Bronchial epithelial cell (primary cell): ENCODE measurements at places on chromosomes 6 and 20. TPM values are rescaled to one million over a fixed set of nuclear protein-coding genes. Genes with fewer than 3 reads are reported as not detected.

DNA sequence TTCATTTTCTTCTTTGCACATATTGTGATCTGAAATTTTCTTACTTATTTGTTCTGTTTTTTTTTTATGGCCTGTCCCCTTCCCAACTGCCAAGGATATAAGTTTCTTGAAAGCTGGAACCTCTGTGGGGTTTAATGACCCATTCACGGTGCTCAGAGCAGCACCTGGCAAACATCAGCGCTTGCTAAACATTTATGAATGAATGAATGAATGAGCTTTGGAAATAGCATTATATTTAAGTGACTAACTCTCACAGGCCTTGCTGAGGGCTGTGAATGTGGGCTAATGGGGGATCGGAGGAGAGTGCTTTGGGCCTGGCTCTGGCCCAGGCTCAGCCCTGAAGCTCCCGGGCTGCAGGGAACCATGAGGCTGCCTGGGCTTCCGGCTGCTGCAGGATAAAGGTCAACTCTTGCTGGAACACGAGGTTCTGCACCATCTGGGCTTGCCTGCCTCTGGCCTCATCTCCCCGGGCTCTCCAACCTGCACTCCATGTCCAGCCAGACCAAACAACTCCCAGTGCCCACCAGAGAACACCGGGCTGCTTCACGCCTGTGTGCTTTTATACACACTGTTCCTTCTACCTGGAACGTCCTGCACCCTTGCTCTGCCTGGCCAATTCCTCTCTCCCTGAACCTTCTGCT is 14.6 kb upstream of the ARMC12 start:
- no peak for DNase-seq

DNA sequence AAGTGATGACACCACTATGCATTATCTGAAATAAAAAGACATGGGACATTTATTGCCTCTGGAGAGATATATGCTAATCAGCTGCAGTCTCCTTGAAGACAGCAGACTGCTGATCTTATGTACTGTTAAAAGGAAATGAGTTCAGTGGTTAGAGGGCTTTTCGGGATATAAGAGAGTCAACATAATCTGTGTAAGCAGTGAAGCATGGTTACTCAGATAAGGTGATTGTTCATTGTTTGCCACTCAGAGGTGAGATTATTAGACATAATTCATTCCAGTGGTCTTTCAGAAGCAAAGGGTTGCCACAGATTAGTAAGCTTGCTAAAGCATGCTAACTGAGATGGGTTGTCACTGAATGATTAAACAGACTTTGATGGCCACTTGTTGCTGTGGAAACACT is 1450.7 kb upstream of the ADGRB3 start:
- DNase-seq, result no peak

DNA sequence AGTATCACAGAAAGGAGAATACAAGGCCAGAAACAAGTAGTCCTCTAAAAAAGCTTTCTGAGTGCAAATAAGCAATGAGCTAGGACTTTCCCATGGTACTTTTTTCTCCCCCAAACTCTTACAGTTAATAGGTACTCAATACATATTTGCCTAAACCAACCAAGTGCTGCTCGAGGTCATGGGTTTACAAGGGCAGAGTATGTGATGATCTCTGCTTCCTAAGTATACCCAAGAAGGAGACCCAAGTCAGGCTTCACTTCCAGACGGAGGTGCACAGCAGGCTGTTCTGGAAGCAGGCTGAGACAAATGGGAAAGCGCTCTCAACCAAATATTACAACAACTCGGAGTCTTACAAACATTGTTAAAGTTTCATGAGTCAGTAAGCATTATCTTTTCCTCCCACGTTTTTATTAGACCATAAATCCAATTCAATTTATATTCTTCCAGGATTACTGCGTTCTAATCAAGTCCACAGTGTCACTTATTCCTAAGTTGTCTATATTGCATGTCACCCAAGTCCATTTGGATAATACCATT is 8.1 kb downstream of the FYN start:
- no peak for DNase-seq

GRCh38 chr6:73857341-73857890 is 161.4 kb downstream of the CD109 start:
- DNase-seq, result no peak

GRCh38 chr20:43567477-43567876 is 8.7 kb downstream of the SGK2 start:
- no peak for DNase-seq

- DNase-seq, result no peak
These were observed 62.9 kb downstream of the SSR1 start for GRCh38 chr6:7249946-7250643.

DNA sequence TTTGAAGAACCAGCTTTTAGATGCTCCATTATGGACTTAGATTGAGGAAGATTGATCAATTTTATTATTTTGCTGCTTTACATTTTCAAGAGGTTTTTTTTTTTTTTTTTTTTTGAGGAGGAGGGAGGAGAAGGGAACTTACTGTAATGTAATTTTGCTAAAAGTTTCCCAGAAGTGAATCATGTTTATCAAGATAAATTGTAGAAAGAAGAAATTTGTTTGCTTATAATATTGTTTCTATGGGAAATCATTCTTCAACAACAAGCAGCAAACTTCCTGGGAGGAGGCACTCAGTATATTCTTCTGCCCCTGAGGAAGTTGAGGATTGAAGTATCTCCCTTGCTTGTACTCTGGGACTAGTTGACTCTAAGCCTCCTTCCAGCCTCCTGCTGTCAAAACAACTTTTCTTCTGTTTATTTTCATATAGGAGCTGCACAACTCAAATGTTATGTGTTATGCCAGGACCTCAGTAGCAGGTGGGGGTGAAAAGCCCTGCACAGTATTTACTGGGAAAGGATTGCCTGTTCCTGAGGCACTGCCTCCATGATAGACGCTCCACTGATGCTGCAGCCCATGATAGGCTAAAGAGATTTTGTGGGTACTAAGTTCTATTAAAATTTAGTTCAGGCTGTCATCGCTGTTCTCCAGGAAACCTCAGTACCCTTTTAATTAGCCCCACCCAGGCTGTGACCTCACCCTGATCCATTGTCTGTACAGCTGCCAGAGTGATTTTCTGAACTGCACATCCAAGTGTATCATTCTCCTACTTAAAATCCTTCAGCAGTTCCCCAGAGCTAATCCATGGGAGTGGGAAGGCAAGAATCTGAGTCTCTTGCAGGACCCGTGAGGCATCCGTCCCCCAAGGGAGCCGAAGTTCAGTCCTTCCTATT is 51.9 kb downstream of the CARMIL1 start:
- peak; percentile 12 for DNase-seq

GRCh38 chr6:145895802-145896201 is 68.4 kb downstream of the SHPRH start:
- peak; percentile 20 for DNase-seq

GRCh38 chr20:14406495-14406894 is 69.1 kb upstream of the FLRT3 start:
- DNase-seq, result peak; percentile 93

DNA sequence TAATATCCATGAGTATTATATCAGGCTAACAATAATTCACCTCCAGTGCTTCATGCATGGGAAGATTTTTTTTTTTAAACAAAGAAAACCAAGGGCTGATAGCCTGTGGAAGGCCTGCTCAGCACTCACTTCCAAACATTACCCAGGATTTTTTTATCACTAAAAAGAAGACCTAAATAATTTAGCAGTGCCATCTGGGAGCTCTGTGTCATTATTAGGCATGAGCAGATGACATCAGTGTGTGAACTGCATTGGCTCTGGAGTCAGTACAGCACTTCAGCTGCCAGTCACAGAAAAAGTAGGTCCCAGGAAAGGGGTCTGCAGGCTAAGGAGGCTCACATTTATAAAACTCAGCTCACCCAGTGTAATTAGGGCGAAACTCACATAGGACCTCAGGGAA is 94.8 kb downstream of the COL21A1 start:
- no peak for DNase-seq

The PAK5 gene
- not detected in 2 replicates for total RNA-seq

- no peak for DNase-seq
These were observed 3.0 kb downstream of the DNPH1 start for GRCh38 chr6:43226192-43226851.

DNA sequence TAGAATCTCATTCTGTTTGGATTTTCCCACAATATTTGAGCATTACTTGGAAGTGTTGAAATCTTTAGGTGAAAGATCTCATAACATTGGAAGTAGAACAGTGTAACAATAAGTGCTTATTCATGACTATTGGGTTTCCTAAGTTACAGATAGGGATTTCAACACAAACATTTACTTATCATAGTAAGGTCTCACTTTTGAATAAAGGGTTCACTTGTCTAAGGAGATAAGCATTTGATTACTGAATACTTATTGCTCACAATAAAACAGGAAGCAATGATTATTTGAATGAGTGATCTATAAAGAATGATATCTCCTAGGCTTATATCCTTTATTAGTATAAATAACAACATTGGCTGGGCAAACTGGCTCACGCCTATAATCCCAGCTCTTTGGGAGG is 14.8 kb downstream of the DDX43 start:
- peak; percentile 47 for DNase-seq

The ZNF311 gene
- 3.8 and 3.9 TPM in 2 replicates for total RNA-seq

- DNase-seq, result no peak
These were observed 96.2 kb upstream of the MAP7 start for GRCh38 chr6:136646377-136646776.

GRCh38 chr6:154901876-154902552 is 93.1 kb upstream of the TIAM2 start:
- DNase-seq, result no peak

- no peak for DNase-seq
These were observed at the start of gene APOBEC2 for GRCh38 chr6:41053041-41053440. APOBEC2 (plus strand) TSS chr6:41053202; CDS start chr6:41053348, 146 bp downstream.

The PKIB gene
- total RNA-seq, result 2.8 and 3.9 TPM in 2 replicates

DNA sequence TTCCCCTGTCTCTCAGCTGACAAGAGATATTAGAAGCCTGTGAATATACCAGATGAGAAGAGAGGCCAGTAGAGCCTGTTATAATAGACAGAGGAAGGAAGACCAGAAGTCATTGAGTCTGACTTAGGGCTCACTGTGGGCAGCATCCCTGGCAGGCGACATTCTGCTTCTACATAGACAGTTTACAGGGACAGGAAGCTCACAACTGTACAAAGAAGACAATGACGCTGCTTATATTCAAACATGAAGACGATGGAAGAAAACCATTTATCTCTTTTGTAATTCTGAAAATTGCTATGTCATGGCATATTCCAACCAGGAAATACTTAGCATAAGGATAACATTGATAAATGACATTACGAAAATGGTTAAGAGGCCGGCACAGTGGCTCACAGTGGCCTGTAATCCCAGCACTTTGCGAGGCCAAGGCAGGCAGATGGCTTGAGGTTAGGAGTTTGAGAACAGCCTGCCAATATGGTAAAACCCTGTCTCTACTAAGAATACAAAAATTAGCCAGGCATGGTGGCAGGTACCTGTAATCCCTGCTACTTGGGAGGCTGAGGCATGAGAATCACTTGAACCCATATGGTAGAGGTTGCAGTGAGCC is 170.9 kb downstream of the UBE3D start:
- no peak for DNase-seq

- no peak for DNase-seq
These were observed 50.0 kb downstream of the FKBP5 start for GRCh38 chr6:35638679-35639078.

- DNase-seq, result no peak
These were observed 28.8 kb downstream of the OGFRL1 start for GRCh38 chr6:71317441-71317840.

- no peak for DNase-seq
These were observed 17.9 kb upstream of the CHMP4B start for GRCh38 chr20:33793011-33793931.

- DNase-seq, result peak; percentile 20
These were observed 31.9 kb downstream of the STK35 start for GRCh38 chr20:2133318-2134183.

DNA sequence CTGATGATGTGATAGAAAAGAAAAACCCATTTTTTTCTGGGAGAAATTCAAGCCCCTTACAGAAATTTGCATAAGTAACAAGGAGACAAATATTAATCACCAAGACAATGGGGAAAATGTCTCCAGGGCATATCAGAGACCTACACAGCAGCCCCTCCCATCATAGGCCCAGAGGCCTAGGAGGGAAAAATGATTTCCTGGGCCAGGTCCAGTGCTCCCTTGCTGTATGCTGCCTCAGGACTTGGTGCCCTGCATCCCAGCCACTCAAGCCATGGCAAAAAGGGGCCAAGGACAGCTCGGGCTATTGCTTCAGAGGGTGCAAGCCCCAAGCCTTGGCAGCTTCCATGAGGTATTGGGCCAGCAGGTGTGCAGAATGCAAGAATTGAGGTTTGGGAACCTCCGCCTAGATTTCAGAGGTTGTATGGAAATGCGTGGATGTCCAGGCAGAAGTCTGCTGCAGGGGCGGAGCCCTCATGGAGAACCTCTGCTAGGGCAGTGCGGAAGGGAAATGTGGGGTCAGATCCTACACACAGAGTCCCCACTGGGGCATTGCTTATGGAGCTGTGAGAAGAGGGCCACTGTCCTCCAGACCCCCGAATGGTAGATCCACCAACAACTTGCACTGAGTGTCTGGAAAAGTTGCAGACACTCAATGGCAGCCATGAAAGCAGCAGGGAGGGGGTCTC is 7.6 kb upstream of the DBNDD2 start:
- no peak for DNase-seq

DNA sequence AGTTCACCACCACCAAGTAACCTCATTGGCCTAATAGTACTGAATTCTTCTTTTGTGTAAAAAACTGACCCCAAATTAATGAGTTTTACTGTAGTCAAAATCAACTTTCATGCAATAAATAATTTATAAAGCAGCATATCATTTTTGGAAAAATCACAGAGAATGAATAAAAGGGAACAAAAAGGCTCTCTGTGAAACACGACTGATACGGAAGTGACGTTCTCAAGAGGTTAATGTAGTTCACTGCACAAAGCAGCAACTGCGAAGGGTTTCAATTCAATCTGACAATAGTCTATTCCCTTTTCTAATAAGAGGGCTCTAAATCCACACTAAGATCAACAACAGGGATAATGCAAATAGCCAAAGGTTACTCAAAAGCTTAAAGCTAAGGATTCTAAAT is 70.3 kb downstream of the PREP start:
- DNase-seq, result no peak

The ID4 gene
- 1.6 and 2.8 TPM in 2 replicates for total RNA-seq

The RNF39 gene
- 1.6 and 1.7 TPM in 2 replicates for total RNA-seq

The TAF11 gene
- 26.0 and 30.5 TPM in 2 replicates for total RNA-seq

The RARS2 gene
- total RNA-seq, result 23.8 and 28.4 TPM in 2 replicates

The POPDC3 gene
- 1.4 and 5.8 TPM in 2 replicates for total RNA-seq

The TSPO2 gene
- total RNA-seq, result not detected in 2 replicates

DNA sequence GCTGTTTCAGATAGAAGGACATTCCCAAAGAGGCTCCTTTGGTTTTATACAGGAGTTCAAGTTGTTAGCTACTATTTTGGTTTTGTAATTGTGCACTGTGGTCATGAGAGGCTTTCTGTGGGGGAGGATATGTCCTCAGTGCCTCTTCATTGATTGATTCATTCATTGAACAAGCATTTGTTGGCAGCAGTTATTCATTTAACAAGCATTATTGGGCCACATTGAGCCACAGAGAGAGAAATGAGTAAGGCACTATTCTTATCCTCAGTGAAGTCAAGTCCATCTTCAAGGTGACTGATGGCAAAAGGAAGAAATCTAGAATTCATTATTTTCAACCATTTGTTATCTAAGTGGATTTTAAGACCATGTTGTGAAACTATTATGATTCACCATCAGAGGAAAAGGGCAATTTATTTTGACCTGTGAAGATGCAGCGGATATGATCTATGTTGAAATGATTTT is 697.2 kb upstream of the CITED2 start:
- DNase-seq, result peak; percentile 32
